ENCODE measurements at places on chromosomes 2 and 18. TPM values are rescaled to one million over a fixed set of nuclear protein-coding genes. Genes with fewer than 3 reads are reported as not detected.

The CHST9 gene
- total RNA-seq: not detected

The TDRD15 gene
- total RNA-seq: not detected

The ADGRF3 gene
- total RNA-seq: 0.28 TPM

The STEAP3 gene
- total RNA-seq: 9.8 TPM

The LAMA3 gene
- total RNA-seq: 9.5 TPM

The CCBE1 gene
- not detected for total RNA-seq

The ITM2C gene
- 87.1 TPM for total RNA-seq

The CNDP1 gene
- not detected for total RNA-seq

The FAM110C gene
- total RNA-seq: 33.9 TPM

DNA sequence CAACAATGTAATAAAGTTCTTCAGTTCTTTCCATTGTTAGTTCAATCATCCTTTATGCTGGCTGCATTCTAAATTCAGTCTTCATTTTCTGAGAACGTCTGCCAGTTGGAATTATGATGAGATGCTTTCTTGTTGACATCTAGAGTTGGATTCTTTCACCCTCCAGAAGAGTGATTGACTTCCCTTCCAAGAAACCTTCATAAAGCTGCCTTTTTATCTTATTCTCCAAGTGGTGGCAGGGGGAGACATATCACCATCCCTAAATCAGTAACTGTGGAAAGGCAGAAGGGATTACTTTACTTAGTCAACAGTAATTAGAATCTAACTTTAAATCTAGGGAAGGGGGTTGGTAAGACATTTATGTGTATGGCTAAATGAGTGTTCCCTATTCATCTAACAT, 86.8 kb upstream of the GULP1 start:
- no peak for DNase-seq

DNA sequence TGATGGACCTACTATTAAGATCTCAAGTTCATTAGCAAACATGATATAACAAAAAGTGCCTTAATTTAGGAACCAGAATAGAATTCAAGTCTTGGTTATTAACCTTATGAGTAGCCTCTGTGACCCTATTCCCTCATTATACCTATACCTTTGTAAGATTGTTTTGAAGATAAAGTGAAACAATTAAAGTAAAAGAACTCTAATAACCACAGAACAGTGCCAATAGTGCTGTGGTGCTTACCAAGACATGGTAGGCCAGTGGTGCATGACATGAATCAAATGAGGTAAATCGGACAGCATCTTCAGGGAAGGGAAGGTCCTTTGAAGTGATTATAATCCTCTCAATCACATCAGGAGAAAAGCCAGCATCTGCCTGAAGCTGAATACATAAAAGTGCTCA, 36.4 kb downstream of the METTL4 start:
- no peak for DNase-seq

GRCh38 chr2:76639171-76639680, 883.0 kb downstream of the LRRTM4 start:
- no peak for DNase-seq

- DNase-seq: no peak
These were observed 1144.1 kb downstream of the CNTNAP5 start for GRCh38 chr2:125169022-125169763.

DNA sequence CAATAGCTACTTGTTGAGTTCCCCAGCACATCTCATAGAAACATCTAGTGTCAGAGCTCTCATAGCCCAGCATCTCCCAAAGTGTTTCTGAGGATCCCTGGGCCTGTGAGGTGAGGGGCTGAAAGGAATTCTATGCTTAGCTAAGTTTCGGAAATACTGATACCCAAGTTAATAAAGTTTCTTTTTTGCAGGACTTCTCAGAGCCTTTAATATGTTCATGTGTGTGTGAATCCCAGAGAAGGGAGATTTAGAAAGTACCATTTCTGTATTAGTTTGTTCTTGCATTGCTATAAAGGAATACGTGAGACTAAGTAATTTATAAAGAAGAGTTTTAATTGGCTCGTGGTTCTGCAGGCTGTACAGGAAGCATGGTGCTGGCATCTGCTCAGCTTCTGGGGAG, 211.2 kb downstream of the TSN start:
- DNase-seq: no peak

DNA sequence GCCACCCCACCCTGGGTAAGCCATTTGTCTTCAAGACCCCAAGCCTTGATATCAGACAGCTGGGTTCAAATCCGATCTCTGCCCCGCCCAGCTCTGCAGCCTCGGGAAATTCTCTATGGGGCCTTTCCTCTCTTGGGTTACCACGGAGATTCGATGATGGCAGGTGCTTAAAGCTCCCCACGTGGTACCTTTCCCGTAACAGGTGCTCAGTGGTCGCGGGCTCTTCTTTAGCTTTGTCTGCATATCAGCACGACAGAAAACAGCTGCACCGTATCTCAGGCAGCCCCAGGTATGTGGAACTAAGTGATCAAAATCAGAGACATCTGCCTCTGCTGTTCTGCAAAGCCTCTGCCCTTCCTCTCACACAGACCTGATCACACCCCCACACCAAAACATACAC, 37.4 kb downstream of the TTC32 start:
- DNase-seq: no peak

GRCh38 chr2:40147360-40147759, 304.5 kb downstream of the SLC8A1 start:
- no peak for DNase-seq

DNA sequence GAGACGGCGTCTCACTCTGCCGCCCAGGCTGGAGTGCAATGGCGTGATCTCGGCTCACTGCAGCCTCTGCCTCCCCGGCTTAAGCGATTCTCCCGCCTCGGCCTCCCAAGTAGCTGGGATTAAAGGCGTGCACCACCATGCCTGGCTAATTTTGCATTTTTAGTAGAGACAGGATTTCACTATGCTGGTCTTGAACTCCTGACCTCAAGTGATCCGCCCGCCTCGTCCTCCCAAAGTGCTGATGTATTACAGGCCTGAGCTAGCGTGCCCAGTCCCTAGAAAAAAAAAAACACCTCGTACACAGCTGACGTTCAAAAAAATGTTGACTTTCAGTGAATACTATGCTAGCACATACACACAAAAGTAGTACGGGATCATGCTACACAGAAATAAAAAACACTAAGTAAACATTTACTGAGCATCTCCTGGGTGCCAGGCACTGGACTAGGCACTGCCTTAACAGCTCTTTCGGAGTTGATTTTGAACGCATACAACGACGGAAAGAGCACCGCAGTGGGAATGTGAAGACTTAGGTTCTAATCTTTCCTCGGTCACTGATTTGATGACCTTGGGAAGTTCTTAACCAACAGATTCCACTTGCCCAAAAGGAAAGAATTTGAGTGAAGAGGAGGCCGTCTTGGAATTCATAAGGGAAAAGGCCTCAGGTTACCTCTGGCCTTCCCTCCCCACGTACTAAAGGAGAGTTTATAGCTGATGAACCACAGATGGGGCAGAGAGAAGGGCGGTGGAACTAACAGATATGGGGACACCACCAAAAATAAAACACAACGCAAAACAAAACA, 1.1 kb downstream of the DNAJC27 start:
- peak; percentile 15 for DNase-seq

All from HT-29 (cell line).